ENCODE measurements at places on chromosomes 7 and 10.

DNA sequence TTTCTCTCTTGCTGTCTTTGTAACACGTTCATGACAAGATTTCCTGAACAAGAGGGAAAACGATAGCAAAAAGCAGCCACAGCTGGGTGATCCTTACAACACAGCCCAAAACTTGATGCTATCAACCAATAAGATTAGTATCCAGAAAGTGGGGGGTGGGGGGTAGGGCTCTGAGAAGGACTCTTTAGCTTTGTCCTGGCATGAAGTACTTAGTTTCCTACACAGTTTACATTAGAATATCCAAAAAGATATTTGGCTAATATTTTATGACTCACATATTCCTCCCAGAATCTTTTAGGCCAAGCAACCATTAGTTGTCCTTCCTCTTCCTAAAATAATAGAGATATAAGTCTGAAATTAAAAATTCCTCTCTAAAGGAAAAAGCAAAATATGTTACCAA lies 22.9 kb upstream of the LRRC17 start:
- no peak for DNase-seq

DNA sequence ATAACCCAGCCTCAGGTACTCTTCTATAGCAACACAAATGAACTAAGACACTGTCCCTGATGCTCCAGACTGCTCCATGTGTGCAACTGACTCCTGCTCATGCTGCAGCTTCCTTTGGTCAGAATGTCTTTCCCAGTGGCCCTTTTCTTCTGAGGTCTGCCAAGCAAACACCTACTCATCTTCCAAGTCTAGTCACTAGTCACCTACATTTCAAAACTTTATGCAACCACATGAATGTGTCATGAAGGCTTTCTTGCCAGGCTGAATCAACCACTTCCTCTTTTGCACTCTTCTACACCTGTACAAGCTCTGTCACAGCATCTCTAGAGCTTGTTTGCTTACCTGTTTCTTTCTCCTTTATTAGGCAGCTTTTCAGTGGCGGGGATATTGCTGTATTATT lies 75.8 kb downstream of the LSMEM1 start:
- peak; percentile 15 for DNase-seq

DNA sequence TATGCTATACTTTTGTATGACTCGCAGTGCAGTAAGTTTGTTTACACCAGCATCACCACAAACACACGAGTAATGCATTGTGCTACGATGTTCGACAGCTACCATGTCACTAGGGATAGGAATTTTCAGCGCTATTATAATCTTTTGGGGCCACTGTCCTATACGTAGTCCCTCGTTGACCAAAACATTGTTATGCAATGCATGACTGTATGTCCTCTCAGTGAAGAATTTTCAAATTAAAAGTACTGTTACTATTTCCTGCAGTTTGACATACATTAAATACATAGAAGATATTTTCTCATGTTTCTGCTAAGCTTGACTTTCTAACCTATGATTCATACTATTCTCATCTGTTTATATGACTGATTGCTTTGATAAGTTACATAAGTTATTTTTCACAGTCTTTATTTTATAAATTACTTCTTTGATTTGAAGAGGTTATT lies 203.6 kb downstream of the VTI1A start:
- DNase-seq, result no peak

DNA sequence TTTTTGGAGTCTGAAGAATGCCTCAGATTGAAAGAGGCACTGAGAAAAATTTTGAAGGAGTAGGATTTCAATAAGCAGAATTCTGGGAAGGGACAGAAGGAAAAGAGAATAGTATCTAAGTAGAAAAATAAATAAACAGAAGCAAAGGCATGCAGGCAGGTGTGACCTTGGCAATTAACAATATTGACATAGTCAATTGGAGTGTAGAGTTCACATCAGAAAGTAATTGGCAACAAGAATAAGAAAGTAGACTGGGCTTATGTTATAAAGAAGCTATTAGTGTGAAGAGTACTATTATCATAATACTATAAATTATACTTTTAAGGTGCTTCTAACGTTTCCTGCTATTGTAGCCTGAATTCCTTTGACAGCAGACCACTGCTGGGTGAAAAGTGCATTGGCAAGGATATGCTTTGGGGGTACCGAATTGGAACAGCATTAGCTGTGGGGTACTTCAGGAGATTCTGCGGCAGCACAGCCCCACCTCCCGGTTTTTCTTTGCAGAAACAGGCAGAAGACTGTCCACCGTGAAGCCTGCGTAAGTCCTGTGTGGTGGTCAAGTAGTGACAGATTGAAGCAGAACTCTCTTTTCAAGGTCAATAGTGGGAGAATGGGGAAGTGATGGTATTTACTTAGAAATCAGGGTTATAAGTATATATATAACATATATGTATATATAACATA lies 357.0 kb downstream of the THSD7A start:
- DNase-seq, result no peak

GRCh38 chr7:122056977-122057376 lies 87.1 kb downstream of the AASS start:
- DNase-seq, result no peak

- no peak for DNase-seq
These were observed 27.3 kb downstream of the ANXA11 start for GRCh38 chr10:80177781-80178636.

GRCh38 chr7:20785157-20786048 lies 1.3 kb downstream of the SP8 start:
- no peak for DNase-seq

Data from GM13976 (cell line).